ENCODE measurements at places on chromosomes 3 and 15.

- DNase-seq, result no peak
These were observed 424.6 kb downstream of the FGF12 start for GRCh38 chr3:192302721-192303120.

DNA sequence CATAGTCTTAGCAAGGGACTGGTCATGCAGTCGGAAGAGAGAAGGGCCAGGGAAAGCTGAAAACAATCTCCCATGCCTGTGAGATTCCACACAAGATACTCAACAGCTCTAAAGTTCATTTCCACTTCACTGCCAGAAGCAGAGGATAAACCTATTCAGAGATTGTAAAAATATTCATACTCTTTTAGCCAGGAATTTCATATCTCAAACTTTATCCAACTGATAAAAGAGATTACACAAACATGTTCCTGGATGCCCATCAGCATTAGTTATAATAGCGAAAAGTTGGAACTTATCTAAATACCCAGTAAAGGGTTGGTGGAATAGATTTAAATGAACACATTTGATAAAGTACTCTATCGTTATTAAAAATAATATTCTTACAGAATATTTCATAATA is 75.2 kb upstream of the ARHGEF3 start:
- DNase-seq, result no peak

GRCh38 chr3:178099274-178099673 is 437.0 kb upstream of the KCNMB2 start:
- DNase-seq, result no peak

DNA sequence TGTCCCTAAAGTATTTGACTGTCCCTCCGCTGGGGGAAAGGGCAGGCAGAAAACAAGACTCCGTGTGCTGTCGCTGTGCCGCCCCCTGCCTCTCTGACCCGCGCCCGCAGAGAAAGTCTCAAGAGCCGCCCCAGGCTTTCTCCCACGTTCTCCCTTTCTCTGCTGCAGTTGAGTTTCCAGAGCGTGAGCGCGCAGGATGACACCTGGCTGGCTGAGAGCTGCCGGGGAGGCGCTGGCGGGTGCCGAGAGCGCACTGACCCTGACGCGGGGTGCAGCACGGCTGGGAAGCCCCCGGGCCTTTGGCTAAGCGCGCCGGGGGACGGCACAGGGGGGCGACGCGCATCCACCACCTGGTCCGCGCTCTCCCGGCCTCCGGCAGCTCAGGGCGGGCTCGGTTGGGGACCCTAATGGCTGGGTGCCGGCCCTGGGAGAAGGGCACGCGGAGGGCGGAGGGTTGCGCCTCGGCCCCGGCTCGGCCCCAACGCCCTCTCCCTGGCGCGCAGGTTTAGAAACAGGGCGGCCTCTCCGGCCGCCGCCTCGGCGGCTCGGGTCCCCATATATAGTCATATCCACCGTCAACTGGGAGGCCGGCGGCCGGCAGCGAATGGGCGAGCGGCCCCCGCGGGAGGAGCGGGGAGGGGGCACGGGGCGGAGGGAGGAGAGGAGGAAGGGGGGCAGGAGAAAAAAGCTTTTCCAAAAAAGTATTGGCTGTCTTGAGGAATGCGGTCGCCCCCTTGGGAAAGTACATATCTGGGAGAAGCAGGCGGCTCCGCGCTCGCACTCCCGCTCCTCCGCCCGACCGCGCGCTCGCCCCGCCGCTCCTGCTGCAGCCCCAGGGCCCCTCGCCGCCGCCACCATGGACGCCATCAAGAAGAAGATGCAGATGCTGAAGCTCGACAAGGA is at the start of gene TPM1:
TSS of gene TPM1 (plus strand) at position 774 of the 903 bp plus-strand sequence. CDS start at position 857, 83 bp downstream.
- no peak for DNase-seq

- no peak for DNase-seq
These were observed 9.0 kb upstream of the RPS17 start for GRCh38 chr15:82549199-82549665.

DNA sequence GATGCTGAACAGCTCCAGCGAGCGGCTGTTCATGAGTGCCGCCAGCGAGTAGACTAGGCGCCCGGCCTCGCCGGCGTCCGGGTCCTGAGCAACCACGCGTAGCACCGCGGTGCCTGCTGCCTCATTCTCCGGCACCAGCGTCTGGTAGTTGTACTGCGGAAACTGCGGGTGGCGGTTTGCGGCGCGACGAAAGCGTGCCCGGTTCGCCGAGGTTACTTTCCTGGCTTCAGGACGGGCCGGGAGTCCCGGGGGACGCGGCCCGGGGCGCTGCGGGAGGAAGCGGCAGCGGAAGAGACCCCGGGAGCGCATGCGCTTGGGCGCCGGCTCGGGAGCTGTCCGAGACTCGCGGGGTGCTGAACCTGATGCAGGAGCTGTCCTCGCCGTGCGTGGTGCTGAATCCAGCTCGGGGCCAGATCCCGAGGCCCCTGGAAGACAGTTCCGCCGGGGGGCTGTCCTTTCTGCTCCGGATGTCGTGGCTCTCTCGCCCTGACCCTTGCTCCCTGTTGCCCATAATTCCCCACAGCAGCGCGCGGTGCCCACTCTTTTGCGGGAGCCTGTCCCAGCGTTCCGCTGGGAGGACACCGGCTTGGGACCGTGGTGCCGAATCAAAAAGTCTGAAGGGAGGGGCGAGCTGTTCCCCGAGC is 1.1 kb downstream of the CELSR3 start:
- peak; percentile 49 for DNase-seq

GRCh38 chr3:193885832-193886231 is 250.1 kb upstream of the HES1 start:
- DNase-seq, result no peak

DNA sequence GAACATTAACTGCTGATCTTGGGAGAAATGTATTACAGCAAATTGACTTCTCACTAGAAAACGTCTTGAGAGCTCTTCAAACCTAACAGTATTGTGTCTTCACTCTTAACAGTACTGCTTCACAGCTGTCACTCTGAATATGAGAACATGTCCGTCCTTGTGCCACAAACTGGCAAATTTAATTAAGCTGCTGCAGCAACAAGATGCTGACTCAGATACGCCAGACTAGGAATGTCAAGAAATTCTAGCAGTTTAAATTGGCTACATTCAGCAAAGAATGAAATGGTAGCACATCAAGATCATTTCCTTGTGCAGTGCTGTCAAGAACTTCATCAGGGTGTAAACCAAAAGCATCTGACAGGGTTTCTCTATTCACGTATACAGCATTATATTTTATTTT is 7.6 kb downstream of the ICE2 start:
- no peak for DNase-seq

DNA sequence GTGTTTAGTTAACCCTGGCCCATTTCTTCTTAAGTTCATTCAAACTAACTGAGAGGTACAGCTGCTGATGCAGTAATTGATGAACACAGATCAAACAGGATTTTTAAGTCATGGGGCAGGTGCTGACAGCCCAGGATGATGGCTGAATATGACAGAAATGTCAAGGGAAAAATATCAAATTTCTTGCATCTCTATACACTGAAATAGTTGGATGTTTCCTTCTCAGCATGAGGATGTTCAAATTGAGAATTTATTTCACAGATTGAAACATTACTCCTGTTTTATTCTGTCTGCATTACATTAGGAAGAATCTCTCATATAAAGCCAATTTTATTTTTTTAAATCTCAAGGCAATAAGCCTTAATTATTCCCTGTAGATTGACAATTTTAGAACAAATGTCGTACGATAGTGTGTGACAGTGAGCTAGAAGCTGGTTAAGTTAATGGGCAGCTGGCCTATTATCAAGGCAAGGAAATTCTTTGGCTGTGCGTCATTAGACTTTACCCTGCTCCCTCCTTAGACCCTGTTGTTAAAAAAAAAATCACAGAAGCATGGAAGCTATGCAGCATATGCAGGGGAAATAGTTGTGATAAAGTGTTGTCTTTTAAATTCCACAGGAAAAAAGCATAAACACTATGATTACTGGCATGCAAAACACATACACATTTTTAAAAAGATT is 183.8 kb upstream of the KCNMB2 start:
- DNase-seq, result no peak

DNA sequence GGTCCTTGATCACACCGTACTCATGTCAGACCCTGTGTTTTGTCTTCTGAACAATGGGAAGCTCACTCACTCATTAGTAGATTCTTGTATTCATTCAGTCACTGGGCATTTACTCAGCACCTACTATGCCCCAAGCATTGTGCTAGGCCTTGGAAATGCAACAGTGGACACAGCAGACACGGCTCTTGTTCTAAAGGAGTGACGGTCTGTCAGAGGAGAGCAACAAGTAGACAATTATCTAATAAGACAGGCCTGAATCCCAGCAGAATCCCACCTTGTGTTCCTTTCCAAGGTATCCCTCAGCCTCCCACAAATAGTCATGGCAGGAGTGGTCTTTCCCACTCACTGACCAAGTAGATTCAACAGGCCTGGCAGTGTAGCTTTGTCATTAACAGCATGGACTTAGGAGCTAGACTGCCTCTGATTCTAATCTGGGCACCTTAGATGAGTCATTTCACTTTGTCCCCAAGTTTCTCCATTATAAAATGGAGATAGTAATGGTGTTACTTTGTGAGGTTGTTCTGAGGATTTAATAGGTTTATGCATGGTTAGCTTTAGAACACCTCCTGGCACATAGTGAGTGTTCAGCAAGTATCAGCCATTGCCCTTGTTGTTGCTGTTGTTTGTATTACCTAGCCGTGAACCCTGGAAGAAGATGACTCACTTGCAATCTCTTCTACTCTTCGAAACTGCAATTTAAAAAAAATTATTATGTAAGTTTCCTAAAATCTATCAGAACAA is 69.1 kb downstream of the SSUH2 start:
- no peak for DNase-seq

DNA sequence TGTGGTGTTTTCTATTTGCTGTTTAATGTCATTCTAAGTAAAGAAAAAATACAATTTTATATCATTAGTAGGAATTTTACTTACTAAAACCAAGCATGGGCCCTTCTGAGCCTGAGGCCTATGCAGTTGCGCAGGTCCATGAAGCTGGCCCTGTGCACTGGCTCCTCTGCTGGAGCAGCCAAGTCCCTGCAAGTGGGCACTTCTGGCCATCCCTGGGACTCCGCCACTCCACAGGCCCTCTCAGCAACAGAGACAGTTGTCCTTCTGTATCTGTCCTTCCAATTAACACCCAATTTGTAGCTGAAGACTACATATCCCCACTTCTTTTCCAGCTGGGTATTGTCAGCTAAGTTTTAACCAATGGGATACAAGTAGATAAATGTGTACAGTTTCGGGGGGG is 49.9 kb upstream of the RYK start:
- DNase-seq, result no peak

DNA sequence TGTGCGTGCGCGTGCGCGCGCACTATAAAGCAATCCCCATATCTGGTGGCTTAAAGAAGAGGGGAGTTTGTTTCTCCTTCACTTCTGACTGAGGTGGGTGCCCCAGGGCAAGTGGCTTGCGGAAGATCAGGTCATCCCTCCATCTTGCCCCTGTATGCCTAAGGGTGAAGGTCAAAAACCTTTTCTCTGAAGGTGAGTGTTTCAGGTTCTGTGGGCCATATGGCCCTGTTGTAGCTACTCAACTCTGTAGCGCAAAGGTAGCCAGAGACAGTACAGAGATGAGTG is 5.5 kb downstream of the ABTB1 start:
- no peak for DNase-seq

DNA sequence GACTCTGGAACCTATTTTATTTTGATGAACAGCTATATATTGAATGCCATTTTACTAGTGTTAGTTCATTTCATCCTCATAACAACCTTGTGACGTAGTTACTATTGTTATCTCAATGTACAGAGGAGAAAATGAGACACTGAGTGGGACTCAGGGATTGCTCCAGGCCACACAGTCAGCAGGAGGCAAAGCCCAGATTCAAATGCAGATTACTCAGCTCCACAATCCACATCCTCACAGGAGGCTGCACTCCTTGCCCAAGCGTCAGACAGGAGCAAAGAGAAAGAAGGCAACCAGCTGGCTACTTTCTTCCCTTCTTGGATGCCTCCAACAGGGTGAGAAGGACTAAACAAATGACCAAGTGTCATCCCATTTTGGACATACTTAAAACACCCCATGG is 92.0 kb upstream of the CCDC54 start:
- DNase-seq, result no peak

DNA sequence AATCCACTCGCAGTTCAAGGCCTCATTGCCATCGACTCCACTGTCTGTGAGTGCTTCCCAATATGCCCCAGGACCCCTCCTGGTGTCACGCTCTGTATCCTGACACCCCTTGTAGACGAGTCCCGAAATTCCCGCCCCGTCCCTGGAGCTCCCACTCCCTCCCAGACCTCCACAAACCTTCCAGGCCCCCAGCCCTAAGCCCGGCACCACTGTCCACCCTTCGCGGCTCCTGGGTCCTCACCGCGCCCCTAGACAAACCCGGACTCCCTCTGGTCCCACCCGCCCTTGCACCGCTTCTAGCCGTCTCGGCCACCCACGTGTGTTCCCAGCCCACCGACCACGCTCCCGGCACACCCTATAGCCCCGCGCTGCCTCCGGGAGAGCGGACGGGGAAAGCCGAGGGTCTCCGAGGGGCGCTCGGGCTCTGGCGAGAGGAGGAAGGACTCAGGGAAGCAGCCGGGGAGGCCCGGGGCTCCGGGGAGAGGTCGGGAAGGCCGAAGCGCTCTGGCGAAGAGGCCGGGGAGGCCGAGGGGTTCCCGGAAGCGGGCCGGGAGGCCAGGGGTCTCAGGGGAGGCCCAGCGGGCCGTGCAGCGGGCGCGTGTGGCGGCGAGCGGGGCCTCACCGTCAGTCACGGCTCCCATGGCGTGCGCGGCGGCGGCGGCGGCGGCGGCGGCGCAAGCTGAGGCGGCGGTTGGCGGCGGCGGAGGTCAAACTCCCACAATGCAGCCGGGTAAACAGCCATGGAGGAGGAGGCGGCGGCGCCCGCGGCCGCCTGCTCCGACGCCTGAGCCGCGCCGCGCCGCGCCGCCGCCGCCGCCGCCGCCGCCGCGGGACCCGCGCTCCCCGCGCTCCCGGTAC is at the start of the genes ATXN7 and THOC7:
TSS of gene ATXN7 (plus strand) at position 718 of the 858 bp plus-strand sequence. CDS start 48,732 bp downstream, outside the sequence.
TSS of gene THOC7 (minus strand) at position 656 of the 858 bp plus-strand sequence. CDS start at position 641, 15 bp downstream.
- DNase-seq, result peak; percentile 38

GRCh38 chr3:106213954-106214353 is 345.1 kb upstream of the CBLB start:
- DNase-seq, result no peak

GRCh38 chr15:45635191-45635638 is 386 bp downstream of the SQOR start:
- DNase-seq, result peak; percentile 17

DNA sequence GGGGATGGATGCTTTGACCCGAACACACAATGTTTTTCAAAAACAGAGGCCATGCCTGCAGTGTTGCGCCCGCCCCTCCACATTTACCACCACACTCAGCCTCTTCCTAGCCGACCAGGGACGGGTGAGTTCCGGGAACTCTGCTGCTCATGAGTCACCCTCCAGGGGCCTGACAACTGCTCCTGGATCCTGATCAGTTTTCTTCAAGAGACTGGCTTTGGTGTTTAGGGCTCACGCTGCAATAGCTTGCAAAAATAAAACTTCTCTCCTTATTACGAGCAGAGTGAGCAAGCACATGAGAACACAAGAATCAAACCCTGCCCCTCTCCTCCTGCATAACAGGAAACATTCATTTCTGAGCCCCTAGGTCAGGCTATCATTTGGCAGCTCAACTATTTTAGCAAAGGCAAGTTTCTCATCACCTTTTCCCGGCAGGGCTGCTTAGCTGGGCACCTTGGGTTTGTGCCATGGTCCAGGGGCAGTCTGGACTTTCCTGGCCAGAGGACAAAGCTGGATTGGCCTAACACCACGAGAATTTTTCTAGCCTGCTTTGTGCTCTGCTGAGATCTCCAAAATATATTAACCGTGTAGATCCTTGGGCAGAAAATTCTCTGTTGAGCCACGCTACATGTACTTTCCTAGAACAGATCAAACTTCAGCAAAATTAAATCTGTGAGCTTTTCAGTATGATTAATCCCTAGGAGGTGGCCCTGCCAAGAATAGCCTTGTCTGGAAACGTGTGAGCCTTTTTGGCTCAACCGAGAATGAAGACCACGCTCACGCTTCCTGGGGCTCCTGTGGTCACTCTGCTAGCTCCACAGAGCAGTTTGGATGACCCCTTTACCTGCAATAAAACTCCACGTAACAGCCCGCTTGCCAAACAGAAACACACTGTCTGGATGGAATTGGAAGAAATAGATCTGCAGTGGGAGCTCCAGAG is 52.7 kb upstream of the SPATA12 start:
- peak; percentile 39 for DNase-seq

All from midbrain (tissue), 1 donor.